Hippocampal formation (tissue), 2 donors: ENCODE measurements at places on chromosomes 3 and 15.

DNA sequence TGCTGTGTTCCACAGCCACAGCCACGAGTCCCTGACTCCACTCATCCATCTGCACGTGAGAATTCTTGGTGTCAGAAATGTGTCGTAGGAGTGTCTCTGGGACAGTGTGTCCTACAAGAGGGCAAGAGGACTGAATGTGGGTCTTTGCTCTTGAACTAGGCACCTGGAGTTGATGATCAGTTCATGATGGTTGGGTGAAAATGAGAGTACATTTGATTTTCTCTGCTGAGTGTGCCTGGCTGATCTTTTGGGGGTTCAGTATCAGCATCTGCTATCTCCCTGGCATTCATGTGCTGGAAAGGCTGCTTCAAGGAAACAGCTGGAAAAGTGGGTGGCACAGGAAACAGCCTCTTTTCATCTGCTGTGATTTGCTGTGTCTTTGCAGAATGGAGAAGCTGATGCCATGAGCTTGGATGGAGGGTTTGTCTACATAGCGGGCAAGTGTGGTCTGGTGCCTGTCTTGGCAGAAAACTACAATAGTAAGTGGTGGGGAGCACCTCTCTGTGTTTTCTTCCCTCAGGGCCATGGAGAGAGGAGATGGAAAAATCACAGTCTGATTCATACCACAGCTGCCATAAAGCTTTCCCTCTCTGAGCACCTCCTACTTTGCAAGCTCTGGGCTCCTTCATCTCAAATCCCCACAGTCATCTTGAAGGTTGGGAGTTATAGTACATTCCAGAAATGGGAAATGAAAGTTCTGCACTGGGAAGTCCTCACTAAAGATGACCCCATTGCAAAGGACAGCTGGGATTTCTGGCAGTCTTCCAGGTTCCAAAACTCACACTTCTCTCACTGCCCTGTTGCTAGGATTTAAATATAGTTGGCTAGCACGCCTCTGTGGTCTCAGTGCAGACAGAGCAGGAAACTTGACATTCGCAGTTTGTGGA, 17.8 kb downstream of the TF start:
- DNase-seq = no peak

DNA sequence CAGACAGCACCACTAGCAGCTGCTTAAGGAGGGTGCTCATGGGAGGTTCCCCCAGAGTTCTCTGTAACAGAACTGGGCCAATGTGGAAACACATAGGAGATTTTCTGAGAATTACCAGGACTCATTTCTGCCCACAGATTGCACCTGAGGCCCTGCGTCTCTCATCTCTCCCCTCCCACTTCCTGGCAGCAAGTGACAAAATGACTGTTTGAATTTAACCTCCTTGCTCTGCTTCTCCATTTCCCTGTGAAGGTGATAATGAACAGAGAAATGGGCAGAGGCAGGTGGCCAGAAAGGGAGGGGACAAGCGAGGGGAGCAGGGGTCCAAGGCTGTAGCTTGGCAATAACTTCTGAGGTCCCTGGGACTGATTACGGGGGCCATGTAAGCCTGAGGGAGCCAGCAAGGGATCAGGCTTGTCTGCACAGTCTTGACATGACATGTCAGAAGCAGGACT, 8.0 kb downstream of the EPHB1 start:
- DNase-seq = no peak

- DNase-seq = no peak
These were observed 38.7 kb downstream of the CHST2 start for GRCh38 chr3:143158014-143158988.

GRCh38 chr15:60975218-60975617, 253.9 kb downstream of the RORA start:
- no peak for DNase-seq

- no peak for DNase-seq
These were observed 42.9 kb downstream of the CFAP20DC start for GRCh38 chr3:59006634-59007517.

DNA sequence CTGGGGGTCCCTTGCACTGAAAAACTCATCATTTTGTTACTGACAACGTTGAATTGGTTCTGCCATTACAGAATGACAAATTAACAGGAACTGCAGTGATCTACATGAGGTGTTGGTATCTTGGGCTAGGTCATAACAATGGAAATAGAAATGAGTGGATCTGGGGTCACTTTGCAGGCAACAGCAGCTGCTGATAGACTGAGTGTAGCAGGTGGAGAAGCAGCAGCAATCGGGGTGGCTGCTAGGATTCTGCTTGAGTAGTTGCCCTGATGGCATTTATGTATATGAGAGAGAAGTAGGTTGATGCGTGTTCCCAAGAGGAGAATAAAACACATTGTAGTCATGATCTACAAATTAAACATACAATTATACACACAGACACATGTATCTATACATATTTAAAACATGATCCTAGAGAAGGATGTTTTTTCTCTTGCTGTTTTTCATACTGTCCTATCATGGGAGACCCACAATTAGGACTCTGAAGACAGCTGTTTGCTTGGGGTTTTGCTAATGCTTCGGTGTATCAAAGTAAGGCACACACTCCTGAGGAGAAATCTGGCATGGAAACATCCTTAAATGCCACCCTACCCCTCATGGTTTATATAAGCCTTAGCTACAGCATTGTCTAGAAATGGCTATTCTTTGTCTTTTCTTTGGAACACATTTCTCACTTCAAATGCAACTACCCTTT, 15.8 kb upstream of the THBS1 start:
- no peak for DNase-seq

DNA sequence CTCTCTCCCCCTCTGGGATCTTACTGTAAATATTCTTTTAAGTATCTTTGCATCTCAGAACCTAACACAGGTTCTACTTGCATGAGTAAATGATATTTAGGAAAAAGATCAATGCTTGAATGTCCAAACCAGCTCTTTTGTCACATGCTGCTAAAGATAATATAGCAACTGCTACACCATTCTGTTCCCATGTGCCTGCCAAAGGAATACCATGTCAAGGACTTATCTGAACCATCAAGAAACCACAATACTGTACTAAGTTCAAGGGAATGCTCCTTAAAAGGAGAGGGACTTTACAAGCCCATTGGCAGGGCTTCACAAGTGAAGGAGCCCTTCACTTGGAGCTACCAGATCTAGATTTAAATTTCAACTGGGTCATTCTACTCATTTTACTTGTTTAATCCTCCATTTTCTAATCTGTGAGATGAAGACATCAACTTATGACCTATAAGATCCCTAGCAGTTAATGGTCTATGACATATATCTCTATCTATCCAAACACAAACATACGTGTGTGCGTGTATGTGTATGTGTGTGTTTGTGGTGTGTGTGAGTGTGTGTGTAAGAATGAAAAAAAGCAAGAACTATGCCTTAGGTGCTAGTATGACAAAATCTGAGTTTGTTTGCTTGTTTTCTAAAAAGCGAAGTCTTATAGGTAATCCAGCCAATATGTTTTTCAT, 13.0 kb upstream of the SEC62 start:
- DNase-seq = no peak

- DNase-seq = peak; percentile 4
These were observed 206.9 kb upstream of the BHLHE40 start for GRCh38 chr3:4772171-4772804.

- no peak for DNase-seq
These were observed 611 bp upstream of the BNIP2 start for GRCh38 chr15:59689626-59690236.

DNA sequence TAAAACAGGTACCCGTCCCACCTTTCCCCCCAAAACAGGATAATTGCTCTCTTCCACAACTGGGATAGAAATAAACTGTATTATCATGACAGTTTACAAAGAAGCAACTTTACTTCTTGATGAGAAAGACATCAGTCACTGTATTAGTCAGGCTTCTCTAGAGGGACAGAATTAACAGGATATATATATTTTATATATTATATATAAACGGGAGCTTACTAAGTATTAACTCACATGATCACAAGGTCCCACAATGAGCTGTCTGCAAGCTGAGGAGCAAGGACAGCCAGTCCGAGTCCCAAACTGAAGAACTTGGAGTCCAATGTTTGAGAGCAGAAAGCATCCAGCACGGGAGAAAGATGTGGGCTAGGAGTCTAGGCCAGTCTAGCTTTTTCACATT, 18.4 kb upstream of the PLSCR4 start:
- no peak for DNase-seq

GRCh38 chr15:101528917-101529299, 39.4 kb upstream of the PCSK6 start:
- DNase-seq = no peak

DNA sequence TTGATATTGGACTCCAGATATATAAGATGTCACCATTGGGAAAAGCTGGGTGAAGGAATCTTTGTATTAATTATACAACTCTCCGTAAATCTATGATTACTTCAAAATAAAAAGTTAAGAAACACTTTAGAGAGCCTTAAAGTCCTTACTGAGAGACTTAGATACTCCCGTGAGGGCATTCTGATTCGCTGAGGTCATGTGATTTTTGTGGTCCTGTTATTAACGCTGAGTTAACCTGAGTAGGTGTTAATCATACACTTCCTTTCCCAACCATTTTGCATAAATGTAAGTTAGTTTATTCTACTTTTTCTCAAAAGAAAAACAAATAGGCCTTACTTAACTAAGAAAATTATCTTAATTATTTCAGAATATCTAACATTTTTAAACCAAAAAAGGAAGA, 67.1 kb upstream of the LMOD3 start:
- no peak for DNase-seq

DNA sequence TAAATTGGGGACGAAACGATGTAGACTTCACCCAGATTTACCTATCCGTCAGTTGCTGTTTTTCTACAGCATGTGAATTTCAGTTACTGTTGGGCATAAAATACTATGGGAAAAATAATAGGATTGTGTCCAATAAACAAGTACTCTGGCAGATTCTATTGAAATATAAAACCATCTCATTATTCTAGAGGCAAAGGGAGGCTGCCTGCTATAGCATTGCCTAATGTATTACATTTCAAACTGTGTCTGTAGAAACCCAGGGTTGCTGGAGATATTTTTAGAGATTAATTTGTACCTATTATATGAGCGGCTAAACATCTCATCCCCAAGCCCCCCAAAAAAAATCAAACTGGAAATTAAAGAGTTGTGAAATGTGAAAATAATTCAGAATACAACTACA, 159.6 kb upstream of the IL12A start:
- no peak for DNase-seq

DNA sequence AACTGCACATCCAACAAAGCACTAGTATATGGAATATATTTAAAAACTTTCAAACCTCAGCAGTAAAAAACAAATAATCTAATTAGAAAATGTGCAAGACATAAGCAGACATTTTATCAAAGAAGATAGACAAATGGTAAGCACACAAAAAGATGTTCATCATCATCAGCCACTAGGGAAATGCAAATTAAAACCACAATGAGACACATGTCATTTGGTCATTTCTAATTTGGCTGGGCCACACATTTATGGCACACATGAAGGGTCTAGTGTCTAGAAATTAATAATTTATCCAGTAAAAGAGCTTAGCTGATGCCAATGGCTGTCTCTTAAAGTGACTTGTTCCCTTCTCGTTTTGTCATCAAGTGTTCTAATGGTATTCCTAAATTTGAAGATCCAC, 45.8 kb downstream of the ARHGAP31 start:
- no peak for DNase-seq

GRCh38 chr3:177590826-177591225, 393.5 kb upstream of the TBL1XR1 start:
- no peak for DNase-seq

DNA sequence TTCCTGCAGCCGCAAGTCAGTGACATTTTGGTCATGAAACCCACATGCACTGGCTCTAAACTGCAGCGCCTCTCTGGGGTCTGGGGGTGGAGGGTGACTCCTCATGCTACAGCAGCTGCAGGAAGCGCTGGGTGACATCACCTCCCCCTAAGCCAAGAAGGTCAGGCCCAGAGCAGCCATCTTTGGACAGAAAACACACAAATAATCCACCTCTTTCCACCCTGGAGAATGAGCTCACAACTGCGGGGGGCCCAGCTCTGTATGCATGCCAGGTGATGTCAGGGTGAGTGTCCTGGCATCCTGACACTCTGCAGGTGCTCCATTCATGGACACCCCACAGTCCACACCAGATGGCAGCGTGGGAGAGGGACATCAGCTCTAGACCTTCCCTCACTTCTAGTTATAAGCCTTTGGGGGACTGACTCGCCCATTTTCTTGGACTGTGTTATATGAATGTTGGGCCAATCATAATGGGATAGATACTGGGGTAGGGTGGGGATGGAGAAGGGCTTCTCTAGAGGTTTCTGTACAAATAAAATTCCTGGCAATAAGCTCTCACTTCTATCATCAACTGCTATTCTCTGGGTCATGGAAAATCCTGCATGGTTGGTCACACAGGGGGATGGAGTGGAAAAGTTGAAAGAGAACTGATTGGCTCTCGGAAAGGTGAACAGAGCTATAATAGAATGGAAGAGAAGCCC, 70.7 kb upstream of the THBS1 start:
- no peak for DNase-seq

DNA sequence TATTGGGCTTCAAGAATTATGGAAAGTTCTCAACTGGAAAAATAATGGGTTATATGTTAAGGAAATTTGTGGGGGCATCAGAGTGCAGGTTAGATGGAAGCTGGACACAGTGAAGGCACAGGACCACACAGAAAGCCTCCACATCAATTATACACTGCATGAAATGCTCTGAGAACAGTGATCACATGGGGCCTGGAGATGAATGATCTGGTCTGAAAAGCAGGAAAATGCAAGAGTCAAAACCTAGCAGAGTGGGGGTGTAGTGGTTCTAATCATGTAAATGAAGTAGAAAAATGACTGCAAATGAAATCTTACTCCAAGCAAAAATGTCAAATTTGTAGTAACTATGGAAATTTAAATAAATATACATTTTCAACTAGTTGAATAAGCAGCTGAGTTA, 123.6 kb downstream of the TUSC7 start:
- DNase-seq = no peak

DNA sequence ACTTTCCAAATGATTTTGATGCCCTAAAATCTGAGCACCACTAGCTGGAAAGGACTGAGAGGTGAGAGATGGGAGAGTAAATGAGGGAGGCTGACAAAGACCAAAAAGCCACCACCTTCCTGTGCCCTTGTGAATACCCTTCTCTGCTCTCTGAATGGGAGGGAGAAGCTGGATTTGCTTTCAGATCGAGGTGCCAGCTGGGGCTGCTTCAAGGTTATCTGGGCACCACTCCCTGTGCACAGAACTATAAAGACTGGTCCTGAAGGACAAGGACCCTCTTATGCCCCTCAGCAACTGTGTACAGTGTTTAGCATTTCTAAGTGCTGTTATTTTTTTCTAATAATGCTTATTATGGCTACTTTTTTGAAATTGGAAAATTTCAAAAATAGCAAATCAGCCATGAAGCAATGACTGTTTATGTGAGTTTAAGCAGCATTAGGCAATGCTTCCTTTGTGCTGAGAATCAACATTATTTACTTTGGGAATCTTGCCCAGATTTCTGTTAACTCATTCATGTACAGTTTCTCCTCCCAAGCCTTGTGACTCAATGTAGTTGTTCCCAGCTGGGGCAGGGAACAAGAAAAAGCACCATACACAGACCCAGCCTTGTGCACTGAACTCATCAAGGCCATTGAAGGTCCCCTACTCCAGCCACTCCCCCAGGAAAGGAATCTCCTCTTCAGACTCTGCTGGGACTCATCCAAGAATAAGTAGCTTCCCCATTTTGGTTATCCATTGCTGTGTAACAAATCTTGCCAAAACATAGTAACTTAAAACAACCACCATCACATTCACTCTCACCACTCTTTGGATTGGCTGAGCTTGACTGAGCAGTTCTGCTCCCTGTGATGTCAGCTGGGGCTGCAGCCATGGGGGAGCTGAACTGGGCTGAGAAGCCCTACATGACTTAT, 37.3 kb upstream of the CDV3 start:
- DNase-seq = no peak
